ENCODE measurements at places on chromosomes 11 and 22.
A peak's percentile ranks its signal among the peaks of the same experiment; 100 is the strongest.

- no peak for DNase-seq
Measured at GRCh38 chr11:12544986-12545775, 129.0 kb upstream of the TEAD1 start.

DNA sequence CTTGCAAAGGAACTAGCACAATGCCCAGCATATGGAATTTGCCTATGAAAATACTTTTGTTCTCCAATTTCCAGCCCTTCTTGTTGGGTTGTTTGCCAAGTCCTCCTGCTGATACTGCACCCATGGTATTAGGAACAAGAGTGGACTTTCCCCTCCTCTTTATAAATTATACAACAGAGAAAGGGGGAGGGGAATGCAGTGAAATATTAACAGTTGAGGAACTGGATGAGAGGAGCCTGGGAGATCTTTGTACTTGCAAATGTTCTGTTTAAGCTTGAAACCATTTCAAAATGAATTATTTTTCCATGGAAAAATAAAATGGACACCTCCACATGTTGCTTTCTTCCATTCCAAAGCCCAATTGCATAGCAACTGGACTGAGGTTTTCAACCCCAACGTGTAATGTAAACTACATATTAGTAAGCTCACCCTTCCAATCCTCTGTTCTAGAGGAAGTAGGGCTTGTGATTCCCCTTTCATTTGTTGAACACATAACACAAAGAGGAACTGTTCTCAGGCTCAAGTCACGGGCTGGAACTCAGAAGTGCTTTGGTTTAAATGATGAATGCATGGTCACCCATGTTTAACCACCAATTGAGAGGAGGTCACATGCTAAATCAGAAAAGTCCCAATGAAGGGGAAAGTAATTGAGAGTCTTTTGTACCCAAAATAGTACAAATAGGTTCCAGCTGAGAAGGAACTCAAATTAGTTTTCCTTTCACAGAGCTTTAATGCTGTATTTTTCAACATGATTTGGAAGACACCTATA lies 66.2 kb upstream of the ZC3H12C start:
- DNase-seq: no peak

DNA sequence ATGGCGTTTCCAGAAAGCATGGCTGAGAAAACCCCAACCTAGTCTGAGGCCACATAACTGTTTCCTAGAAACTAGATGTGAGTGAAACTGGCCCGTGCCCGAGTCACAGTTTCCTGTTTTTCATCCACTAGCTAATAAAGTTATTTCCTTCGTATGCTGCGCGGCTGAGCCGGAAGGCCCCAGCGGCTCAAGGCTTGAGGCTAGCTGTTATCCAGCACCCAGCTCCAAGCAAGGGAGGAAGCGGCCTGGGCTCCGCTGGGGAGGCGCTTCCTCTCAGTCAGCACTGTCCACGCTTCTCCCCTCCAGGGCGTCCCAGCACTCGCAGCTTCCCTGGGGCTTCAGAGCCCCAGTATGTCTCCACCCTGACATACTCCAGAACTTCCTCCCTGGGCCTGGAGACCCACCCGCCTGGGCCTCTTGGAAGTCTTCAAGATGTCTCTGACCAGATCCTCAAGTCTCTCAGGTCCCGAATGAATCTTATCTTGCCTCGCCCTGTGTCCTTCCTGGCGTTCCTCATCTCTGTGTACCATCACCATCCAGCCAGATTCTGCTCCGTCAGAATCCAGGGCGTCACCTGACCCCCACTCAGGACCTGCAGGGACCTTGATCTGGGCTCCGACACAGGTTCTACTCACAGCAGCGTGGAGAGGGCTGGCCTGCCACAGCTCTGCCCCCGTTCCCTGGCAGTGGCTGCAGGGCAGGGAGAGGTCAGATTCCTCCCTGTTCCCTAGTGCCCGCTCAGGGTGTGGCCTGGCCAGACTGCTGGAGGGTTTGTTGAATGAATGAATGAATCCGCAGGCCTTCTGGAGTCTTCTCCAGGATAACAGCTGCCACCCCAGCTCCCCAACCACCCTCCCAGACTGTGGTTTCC lies 81.9 kb downstream of the LRRC32 start:
- DNase-seq: peak; percentile 77

DNA sequence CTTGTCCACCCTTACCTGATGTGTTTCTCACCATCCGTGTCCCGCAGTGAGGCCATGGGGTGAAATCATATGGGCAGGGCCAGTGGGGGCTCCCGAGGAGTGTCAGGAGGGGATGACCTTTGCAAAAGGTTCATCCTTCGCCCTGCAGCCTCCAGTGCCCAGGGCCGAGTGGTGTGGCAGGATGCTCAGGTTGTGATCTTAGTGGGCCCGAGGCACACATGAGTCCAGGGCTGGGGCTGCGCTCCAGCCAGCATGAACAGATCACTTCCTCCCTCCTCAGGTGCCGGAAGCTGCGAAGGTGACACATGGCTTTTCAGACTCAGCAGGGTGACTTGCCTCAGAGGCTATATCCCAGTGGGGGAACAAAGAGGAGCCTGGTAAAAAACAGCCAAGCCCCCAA lies 2.8 kb upstream of the FKBP2 start:
- DNase-seq: no peak

DNA sequence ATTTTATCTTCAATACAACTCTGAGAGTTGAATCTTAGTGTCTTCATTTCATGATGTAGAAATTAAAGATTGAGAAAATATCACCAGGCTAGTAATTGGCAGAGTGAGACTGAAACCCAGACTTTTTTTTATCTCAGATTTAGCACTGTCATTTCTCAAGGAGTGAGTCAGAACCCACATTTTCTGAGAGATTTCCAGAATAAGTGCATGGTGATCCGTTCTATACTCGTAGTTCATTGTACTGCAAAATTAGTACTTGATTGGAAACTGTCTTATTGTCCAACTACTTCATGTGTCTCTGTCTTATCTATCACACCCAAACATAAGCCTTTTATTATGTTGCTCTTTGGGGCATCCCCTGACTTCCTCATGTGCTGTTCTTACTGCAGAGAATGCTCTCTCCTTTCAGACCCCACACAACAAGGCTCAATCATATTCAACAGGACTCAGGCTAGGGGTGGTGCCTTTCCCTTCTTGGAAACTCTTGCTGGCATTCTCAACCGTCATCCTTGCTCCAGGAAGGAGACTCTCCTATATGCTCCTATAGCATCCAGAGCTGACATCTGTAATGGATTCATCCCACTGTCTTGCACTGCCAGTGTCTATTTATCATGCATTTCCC lies 76.7 kb upstream of the BLID start:
- DNase-seq: no peak

DNA sequence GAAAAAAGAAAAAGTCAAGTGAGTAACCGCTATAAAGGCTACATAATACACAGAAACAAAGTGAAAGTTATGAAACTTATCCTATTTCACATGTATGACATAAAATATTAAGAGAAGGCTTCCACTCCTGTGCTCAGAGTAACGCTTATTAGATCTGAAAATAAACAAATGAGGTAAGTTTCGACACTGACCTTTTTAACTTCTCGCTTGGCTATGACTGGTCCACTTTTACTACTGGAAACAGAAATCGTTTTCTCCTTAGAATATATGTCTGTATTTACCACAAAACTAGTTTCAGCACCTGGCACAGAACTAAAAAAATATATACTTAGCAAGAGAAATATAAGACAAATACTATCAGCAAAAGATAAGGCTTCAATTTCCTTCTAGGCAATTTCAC lies 16.4 kb downstream of the FNBP4 start:
- DNase-seq: no peak

- DNase-seq: no peak
Measured at GRCh38 chr11:70880416-70880815, 372.0 kb downstream of the SHANK2 start.

- peak; percentile 6 for DNase-seq
Measured at GRCh38 chr11:118621784-118622375, 14.5 kb downstream of the PHLDB1 start.

GRCh38 chr11:131910523-131911387 lies 540.3 kb downstream of the NTM start:
- no peak for DNase-seq

- DNase-seq: no peak
Measured at GRCh38 chr11:103862802-103863174, 173.7 kb upstream of the DDI1 start.
